ENCODE measurements at places on chromosomes 16 and 17. TPM values are rescaled to one million over a fixed set of nuclear protein-coding genes. Genes with fewer than 3 reads are reported as not detected.

INTS2 gene
- 10.9 TPM for total RNA-seq

ITGAL gene
- total RNA-seq: 62.8 TPM

C16orf96 gene
- total RNA-seq: 0.32 TPM

SP6 gene
- 8.5 TPM for total RNA-seq

TMEM235 gene
- not detected for total RNA-seq

GRCh38 chr17:48728232-48729231 is at the start of gene HOXB13:
TSS of gene HOXB13 (minus strand) at chr17:48728750. CDS start at chr17:48728593, 157 bp downstream.
- H3K4me1 ChIP-seq: peaks cover 21% of the 10 kb centered on the region
- no peaks in the 10 kb centered on the region for H3K36me3 ChIP-seq
- H3K27ac ChIP-seq: no peak within 1 kb of the TSS
- DNase-seq: no peak

DNA sequence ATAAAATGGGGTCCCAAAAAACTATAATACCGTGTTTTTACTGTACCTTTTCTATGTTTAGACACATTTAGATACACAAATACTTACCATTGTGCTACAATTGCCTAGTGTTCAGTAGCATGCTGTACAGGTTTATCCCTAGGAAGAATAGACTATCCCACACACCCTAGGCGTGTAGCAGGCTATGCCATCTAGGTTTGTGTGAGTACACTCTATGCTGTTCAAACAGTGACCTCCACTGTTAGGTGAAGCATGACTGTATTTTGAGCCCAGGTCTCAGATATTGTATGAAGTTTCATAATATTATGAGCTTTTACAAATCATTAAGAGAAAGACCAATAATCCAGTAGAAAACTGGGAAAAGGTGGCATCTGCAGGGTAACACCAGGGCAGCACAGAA is 23.6 kb downstream of the MILR1 start:
- no peak for DNase-seq
- no peaks in the 10 kb centered on the region for H3K27me3 ChIP-seq
- no peaks in the 10 kb centered on the region for H3K36me3 ChIP-seq
- H3K4me1 ChIP-seq: no peaks in the 10 kb centered on the region
- no peak overlapping the region for H3K27ac ChIP-seq
- H3K4me3 ChIP-seq: no peak overlapping the region

DNA sequence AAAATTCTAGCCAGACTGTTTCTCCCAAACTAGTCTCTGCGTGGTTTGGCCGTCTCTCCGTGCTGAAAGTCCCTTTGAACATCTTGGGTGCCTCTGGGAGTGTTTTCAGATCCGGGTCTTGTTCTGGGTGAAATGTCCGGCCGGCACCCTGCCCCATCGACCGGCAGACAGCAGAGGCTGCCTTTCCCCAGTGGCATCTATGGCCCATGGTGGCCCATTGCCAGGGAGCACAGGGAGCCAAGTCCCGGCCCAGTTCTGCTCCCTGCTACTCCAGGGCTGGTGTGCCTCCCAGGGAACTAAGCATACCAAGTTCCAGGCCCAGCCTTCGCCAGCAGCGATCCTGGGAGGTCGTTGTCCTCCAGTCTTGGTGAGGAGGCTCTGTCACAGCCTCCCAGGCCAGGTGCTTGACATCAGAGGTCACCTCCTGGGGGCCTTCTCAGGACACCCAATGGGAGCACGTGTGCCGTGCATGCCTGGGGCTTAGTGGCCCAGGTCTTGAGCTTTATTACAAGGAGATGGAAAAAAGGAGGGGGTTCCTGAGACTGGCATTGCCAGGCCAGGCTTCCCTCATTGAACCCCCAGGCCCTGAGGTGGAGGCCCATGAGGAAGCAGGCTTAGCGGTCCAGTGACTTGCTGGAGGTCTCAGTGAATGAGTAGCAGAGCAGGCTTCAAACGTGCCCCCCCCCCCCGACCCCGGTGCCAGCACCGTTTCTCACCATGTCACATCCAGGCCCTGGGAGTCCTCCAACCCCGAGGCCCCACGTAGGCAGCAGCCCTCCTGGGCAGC is 54.0 kb downstream of the PGS1 start:
- peaks cover 20% of the 10 kb centered on the region for H3K36me3 ChIP-seq

DNA sequence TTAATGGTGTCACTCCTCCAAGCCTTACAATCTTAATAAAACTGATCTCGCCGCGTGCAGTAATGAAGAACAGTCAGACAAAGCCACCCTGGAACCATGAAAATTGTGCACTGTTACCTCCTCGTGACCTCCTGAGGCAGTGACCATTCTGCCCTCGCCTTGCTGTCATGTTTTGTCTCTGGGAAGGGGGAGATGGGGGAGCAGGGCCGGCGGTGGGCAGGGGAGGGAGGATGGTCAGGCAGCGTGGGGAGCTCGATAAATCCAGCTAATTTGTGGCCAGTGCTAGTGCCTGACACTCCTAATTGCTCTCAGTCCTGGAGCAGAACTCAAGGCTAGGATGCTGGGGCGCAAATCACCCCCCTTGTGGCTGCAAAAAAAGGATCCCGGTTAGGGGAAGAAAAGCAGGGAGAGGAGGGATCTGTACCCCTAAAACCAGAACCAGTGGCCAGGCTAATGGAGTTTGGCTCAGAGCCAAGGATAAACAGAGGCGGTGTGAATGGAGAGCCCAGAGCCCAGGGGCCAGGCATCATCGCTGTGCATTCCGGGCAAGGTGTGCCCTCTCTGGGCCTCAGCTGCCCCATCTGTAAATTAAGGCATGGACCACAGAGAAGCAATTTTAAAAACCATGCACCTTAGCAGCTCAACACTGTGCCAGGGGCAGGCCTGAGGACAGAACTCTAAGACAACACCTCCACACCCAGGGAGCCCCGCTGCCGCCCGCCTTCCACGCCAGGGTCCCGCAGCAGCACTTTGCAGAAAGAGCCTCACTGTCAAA is 113.3 kb downstream of the ZNF423 start:
- no peak for DNase-seq
- H3K27ac ChIP-seq: no peak overlapping the region
- no peaks in the 10 kb centered on the region for H3K36me3 ChIP-seq
- no peaks in the 10 kb centered on the region for H3K4me1 ChIP-seq
- no peak overlapping the region for H3K4me3 ChIP-seq

DNA sequence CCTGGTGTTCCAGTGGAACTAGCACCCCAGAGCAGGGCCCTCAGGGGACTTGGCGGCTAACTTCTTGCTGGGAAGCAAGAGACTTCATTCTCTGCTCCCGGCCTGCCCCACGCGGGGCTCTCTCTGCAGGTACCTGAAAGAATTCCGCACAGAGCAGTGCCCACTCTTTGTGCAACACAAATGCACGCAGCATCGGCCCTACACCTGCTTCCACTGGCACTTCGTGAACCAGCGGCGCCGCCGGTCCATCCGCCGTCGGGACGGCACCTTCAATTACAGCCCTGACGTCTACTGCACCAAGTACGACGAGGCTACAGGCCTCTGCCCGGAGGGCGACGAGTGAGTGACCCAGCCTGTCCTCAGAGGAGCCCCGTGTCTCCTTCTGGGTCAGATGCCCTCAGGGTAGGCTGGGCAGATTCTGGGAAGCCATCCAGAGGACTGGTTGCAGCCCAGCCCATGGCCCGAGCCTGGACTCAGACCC is 25.1 kb downstream of the UNK start:
- no peaks in the 10 kb centered on the region for H3K27me3 ChIP-seq
- H3K27ac ChIP-seq: no peak overlapping the region
- DNase-seq: no peak
- no peak overlapping the region for H3K4me3 ChIP-seq

DNA sequence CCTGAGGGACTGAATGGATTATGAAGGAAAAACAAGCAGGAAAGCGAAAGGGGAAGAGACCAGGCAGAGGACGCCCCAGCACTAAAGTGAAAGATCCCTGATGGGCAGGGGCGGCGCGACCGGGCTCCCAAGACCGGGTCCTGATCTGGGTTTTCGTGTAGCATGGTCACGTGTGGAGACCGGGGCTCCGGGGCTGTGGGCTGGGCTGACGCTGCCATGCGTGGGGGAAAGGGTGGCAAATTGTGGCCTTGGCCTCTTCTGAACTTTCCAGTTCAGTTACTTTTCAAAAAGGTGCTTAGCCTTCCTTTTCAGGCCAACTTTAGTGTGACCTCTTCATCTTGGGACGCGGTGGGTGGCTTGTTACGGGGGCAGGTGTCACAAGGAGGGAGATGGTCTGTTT is 57.5 kb downstream of the METRNL start:
- H3K4me3 ChIP-seq: no peak overlapping the region
- H3K27ac ChIP-seq: no peak overlapping the region
- peak; percentile 55 for DNase-seq
- H3K4me1 ChIP-seq: no peaks in the 10 kb centered on the region
- no peaks in the 10 kb centered on the region for H3K36me3 ChIP-seq

- H3K4me3 ChIP-seq: no peak overlapping the region
- no peaks in the 10 kb centered on the region for H3K27me3 ChIP-seq
- no peak overlapping the region for H3K27ac ChIP-seq
- peaks cover 25% of the 10 kb centered on the region for H3K4me1 ChIP-seq
- no peaks in the 10 kb centered on the region for H3K36me3 ChIP-seq
Measured at GRCh38 chr17:59440757-59441463, 109.5 kb downstream of the YPEL2 start.

DNA sequence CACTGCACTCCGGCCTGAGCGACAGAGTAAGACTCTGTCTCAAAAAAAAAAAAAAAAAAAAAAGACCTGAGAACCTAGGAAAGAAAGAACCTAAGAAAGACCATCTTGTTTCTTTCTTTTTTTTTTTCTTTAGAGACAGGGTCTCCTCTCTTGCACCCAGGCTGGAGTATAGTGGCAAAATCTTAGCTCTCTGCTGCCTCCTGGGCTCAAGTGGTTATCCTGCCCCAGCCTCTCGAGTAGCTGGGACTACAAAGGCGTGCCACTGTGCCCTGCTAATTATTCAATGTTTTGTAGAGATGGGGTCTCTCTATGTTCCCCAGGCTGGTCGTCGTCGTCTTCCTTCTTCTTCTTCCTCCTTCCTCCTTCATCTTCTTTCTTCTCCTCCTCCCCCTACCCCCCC is 7.8 kb upstream of the BIRC5 start:
- no peak overlapping the region for H3K4me3 ChIP-seq
- no peaks in the 10 kb centered on the region for H3K27me3 ChIP-seq
- H3K4me1 ChIP-seq: no peaks in the 10 kb centered on the region

DNA sequence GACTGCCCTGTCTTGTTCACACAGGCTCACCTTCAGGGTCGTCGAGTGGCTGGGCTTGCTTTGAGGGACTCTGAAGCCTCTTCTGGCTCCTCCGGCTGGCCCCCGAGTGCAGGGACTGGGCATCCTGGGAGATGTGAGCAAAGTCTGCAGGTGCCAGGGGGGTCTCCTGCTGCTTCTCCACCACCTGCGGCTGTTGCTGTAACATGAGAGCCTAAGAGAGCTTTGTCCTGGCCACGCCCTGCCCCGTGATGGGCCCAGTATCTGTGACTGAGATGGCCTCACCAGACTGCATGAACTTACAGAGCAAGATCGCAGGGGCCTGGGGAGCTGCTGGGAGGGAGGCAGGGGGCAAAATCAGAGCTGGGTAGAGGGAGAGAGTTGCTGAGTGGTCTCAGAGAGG is 12.5 kb downstream of the ERN2 start:
- no peak overlapping the region for H3K27ac ChIP-seq
- DNase-seq: no peak
- peaks cover 6% of the 10 kb centered on the region for H3K27me3 ChIP-seq

GRCh38 chr17:39662551-39663339 is 2.4 kb upstream of the TCAP start:
- H3K4me1 ChIP-seq: peaks cover 58% of the 10 kb centered on the region
- no peak overlapping the region for H3K4me3 ChIP-seq
- peaks cover 40% of the 10 kb centered on the region for H3K36me3 ChIP-seq
- no peak for DNase-seq
- peak overlapping the region; percentile 58 for H3K27ac ChIP-seq

GRCh38 chr16:31436221-31437045 is 6.2 kb downstream of the ZNF843 start:
- H3K27ac ChIP-seq: no peak overlapping the region
- no peaks in the 10 kb centered on the region for H3K4me1 ChIP-seq
- no peaks in the 10 kb centered on the region for H3K36me3 ChIP-seq
- H3K4me3 ChIP-seq: no peak overlapping the region
- DNase-seq: no peak

GRCh38 chr16:84141143-84141670 is 3.8 kb downstream of the HSDL1 start:
- H3K27me3 ChIP-seq: no peaks in the 10 kb centered on the region
- H3K36me3 ChIP-seq: no peaks in the 10 kb centered on the region
- H3K4me3 ChIP-seq: no peak overlapping the region
- DNase-seq: no peak

GRCh38 chr17:231191-231965 is 49.9 kb upstream of the DOC2B start:
- H3K27me3 ChIP-seq: no peaks in the 10 kb centered on the region
- no peaks in the 10 kb centered on the region for H3K4me1 ChIP-seq
- no peak overlapping the region for H3K4me3 ChIP-seq
- H3K27ac ChIP-seq: no peak overlapping the region
- DNase-seq: peak; percentile 62

DNA sequence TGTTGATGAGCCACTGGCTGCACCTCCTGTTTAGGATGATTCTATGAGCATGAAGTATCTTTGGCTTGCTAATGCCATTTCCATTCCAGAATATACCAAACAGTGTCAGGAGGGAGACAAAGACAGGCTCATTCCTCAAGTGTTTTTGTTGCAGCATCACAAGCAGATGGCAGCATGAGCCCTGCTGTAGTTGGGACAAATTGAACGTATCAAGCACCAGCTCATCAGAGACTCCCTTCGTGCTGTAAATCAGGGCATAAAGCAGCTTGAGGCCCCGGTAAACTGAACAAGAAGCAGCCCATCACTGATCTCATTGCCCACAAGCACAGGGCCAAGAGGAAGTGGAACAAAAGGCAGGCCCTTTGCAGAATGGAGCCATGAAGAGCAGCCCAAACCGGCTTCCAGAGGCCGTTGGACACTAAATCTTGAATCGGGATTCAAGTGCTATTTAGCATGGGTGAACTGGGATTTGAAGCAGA is 45.9 kb upstream of the HS3ST3A1 start:
- no peak for DNase-seq
- H3K36me3 ChIP-seq: no peaks in the 10 kb centered on the region
- no peak overlapping the region for H3K4me3 ChIP-seq
- H3K27me3 ChIP-seq: no peaks in the 10 kb centered on the region
- H3K27ac ChIP-seq: no peak overlapping the region

- H3K4me3 ChIP-seq: no peak overlapping the region
- no peak for DNase-seq
- H3K27ac ChIP-seq: no peak overlapping the region
- H3K27me3 ChIP-seq: no peaks in the 10 kb centered on the region
- H3K4me1 ChIP-seq: peaks cover 23% of the 10 kb centered on the region
- no peaks in the 10 kb centered on the region for H3K36me3 ChIP-seq
Measured at GRCh38 chr17:60395508-60396065, 3.7 kb upstream of the USP32 start.
